B cell (primary cell): ENCODE measurements at places on chromosomes 3 and 15. TPM values are rescaled to one million over a fixed set of nuclear protein-coding genes. Genes with fewer than 3 reads are reported as not detected.

- DNase-seq = no peak
These were observed 30.2 kb downstream of the NR2F2 start for GRCh38 chr15:96360581-96361308.

Gene TUSC7
- not detected in 2 replicates for polyA plus RNA-seq

Gene ZNF662
- polyA plus RNA-seq = 0.12 and 0.22 TPM in 2 replicates

Gene SEMA3B
- 0.52 and 1.2 TPM in 2 replicates for polyA plus RNA-seq

Gene COLQ
- polyA plus RNA-seq = 2.5 TPM in 2 replicates

DNA sequence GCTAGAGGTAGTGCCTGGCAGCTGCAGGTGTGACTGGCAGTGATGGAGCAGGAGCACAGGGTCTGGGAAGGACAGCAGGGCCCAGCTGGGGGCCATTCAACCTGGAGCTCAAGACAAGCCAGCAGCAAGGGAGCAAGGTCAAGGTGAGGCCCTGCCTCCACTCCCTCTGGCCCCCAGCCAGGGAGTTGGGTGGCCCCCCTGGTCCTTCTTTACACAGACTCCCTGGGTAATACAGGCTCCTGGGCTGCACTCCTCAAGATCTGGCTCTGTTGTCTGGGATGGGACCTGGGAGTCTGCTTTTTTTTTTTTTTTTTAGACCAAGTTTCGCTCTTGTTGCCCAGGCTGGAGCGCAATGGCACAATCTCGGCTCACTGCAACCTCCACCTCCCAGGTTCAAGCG is 14.5 kb downstream of the GNAI2 start:
- no peak for DNase-seq

DNA sequence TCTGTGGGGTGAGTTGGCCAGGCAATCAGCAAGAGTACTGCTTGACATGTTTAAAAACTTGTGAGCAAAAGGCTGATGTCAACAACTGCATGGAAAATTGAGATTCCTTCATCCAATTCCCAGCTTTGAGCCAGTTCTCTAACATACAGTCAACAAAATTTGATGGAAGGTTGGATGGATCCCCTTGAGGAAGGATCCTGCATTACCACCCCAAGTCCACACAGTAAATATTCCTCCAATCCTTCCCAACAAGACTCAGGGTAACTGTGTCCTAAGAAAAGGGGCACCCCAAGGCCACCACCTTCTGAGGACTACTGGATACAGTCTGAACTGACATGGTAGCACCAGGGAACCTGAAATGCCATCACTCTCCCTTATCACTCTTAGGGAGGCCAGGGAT is 15.1 kb downstream of the GLB1 start:
- no peak for DNase-seq

GRCh38 chr3:21163956-21164355 is 587.1 kb downstream of the ZNF385D start:
- DNase-seq = no peak

GRCh38 chr3:185292238-185292637 is 38.4 kb upstream of the EHHADH start:
- no peak for DNase-seq

Gene CSTA
- 1.0 and 1.3 TPM in 2 replicates for polyA plus RNA-seq

GRCh38 chr3:130529486-130530215 is 12.7 kb downstream of the COL6A6 start:
- no peak for DNase-seq

- no peak for DNase-seq
These were observed 3.1 kb upstream of the VPS18 start for GRCh38 chr15:40891138-40891537.

Gene CAMK2N2
- not detected in 2 replicates for polyA plus RNA-seq

Gene RAB6B
- 0.04 TPM in 1 of 2 replicates, not detected in the other for polyA plus RNA-seq

Gene CPN2
- not detected in 2 replicates for polyA plus RNA-seq

GRCh38 chr15:67104510-67104909 is 39.1 kb downstream of the SMAD3 start:
- DNase-seq = no peak

GRCh38 chr3:13017361-13018042 is 55.7 kb downstream of the IQSEC1 start:
- DNase-seq = no peak

DNA sequence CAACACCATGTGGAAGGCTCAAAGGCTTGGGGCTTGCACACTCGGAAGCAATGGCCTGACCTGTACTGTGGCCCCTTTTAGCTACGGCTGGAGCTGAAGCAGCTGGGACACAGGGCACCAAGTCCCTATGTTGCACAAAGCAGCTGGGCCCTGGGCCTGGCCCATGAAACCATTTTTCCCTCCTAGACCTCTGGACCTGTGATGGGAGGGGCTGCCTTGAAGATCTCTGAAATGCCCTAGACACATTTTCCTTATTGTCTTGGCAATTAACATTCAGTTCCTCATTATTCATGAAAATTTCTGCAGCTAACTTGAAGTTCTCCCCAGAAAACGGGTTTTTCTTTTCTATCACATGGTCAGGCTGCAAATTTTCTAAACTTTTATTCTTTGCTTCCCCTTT is 85.6 kb upstream of the ALDH1A3 start:
- no peak for DNase-seq

- no peak for DNase-seq
These were observed 8.2 kb upstream of the ANKRD63 start for GRCh38 chr15:40290918-40291574.

DNA sequence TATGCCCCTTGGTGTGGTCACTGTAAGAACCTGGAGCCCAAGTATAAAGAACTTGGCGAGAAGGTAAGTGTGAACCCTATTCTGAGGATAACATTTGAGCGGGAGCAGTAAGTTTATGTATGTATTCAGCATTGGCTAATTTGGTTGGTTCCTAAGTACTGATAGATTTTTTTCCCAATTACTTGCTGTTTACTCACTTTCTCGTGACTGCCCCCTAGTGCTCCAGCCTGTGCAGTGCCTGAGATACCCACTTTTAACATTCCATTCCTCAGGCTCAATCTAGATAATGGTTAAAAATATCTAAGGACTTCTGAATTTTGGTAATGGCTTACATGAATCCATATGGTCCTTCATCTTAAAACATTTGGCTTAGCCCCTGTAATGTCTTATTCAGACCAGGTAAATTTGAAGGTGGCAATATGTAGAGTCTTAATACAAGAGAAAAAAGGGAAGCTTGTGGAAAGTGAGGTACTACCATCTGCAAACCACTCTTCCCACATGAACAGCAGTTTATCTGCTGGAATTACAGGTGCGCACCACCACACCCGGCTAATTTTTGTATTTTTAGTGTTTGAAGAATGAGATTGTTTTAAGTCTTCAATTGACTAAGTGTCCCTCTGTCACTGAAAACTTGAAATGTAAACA is 7.1 kb downstream of the ELL3 start:
- peak; percentile 74 for DNase-seq

Gene THUMPD3
- polyA plus RNA-seq = 10.1 and 13.7 TPM in 2 replicates

Gene ACAD11
- polyA plus RNA-seq = 23.4 and 43.2 TPM in 2 replicates

Gene C3orf52
- 0.18 and 0.23 TPM in 2 replicates for polyA plus RNA-seq

DNA sequence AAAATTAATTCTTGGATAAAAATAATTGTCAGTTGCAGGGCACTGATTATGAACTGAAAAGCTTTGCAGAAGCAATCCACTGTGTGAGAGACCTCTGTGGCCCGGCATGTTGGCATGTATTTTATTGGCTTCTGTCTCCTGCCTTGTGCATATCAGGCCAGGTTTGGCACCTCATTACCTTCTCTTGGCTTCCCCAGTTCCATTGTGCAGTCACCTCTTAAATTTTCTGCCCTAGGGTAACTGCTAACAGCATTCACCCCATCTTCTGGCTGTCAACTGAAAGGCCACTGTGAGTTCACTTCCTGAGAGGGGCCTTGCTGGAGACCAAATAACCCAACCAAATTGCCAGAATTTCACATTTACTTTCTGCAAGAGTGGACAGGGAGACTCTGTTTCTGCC is 92.7 kb upstream of the RARB start:
- DNase-seq = no peak

Gene KNG1
- polyA plus RNA-seq = not detected in 2 replicates

GRCh38 chr3:93934366-93935046 is 39.2 kb downstream of the PROS1 start:
- DNase-seq = no peak

- no peak for DNase-seq
These were observed 63.7 kb upstream of the SIAH2 start for GRCh38 chr3:150826466-150827282.
